T-helper 1 cell treated with Interleukin-12 subunit alpha and Interleukin-12 subunit beta and Interleukin-4 antibody, amounts not matched to agents 30 ng/mL and 1 ng/mL, for 36 hours (primary cell): ENCODE measurements at places on chromosomes 2 and 18. TPM values are rescaled to one million over a fixed set of nuclear protein-coding genes. Genes with fewer than 3 reads are reported as not detected.

The TEKT4 gene
- total RNA-seq, result 0.39 and 0.64 TPM in 2 replicates

The EGR4 gene
- 0.27 and 0.56 TPM in 2 replicates for total RNA-seq

The CREG2 gene
- 0.24 and 0.25 TPM in 2 replicates for total RNA-seq

The ZRANB3 gene
- 4.4 and 5.2 TPM in 2 replicates for total RNA-seq

The LINC00305 gene
- total RNA-seq, result not detected in 2 replicates

The FEV gene
- total RNA-seq, result not detected in 2 replicates

The CYTIP gene
- total RNA-seq, result 484 and 497 TPM in 2 replicates

The ADCYAP1 gene
- total RNA-seq, result not detected in 2 replicates

The METAP1D gene
- total RNA-seq, result 4.0 and 5.0 TPM in 2 replicates

The SLC23A3 gene
- 1.8 and 2.5 TPM in 2 replicates for total RNA-seq

The SCN1A gene
- not detected in 2 replicates for total RNA-seq

The HOXD9 gene
- total RNA-seq, result not detected in 2 replicates

The FANCL gene
- 12.2 and 12.5 TPM in 2 replicates for total RNA-seq

The IGFBP5 gene
- total RNA-seq, result not detected in 2 replicates

The LRATD1 gene
- total RNA-seq, result not detected in 2 replicates

The KCNE4 gene
- total RNA-seq, result not detected in 2 replicates

The EIF5B gene
- 53.6 and 58.2 TPM in 2 replicates for total RNA-seq

The GREB1L gene
- total RNA-seq, result not detected in 2 replicates

The SLC8A1 gene
- total RNA-seq, result 0.49 and 0.73 TPM in 2 replicates

The RESP18 gene
- not detected in 2 replicates for total RNA-seq

The GKN1 gene
- not detected in 2 replicates for total RNA-seq

The CABLES1 gene
- total RNA-seq, result 0.71 and 2.0 TPM in 2 replicates

The STARD6 gene
- 0.27 TPM in 1 of 2 replicates, not detected in the other for total RNA-seq

The CPO gene
- not detected in 2 replicates for total RNA-seq

The VWC2L gene
- not detected in 2 replicates for total RNA-seq

The MYCN gene
- not detected in 2 replicates for total RNA-seq

The PARD3B gene
- total RNA-seq, result 0.83 and 0.96 TPM in 2 replicates

The ITPRID2 gene
- total RNA-seq, result 42.6 and 48.1 TPM in 2 replicates
